AG04449 (cell line): ENCODE measurements at places on chromosomes 6 and 20.

GRCh38 chr6:142833054-142833453 is 111.9 kb downstream of the HIVEP2 start:
- DNase-seq = peak; percentile 86

- no peak for DNase-seq
Observed at GRCh38 chr6:129717277-129717676, 7.3 kb upstream of the ARHGAP18 start.

GRCh38 chr6:159852877-159853276 is 37.9 kb upstream of the MAS1 start:
- DNase-seq = no peak

- DNase-seq = no peak
Observed at GRCh38 chr6:89434954-89435353, 2.0 kb downstream of the ANKRD6 start.

GRCh38 chr20:18314786-18315406 is 26.6 kb downstream of the ZNF133 start:
- DNase-seq = peak; percentile 19

- DNase-seq = no peak
Observed at GRCh38 chr6:110356778-110357177, 1.4 kb downstream of the METTL24 start.

- no peak for DNase-seq
Observed at GRCh38 chr20:17768271-17768670, 68.5 kb downstream of the BANF2 start.

GRCh38 chr20:6238421-6238820 is 115.6 kb upstream of the FERMT1 start:
- no peak for DNase-seq

- DNase-seq = no peak
Observed at GRCh38 chr20:36775196-36775595, 1.6 kb upstream of the DSN1 start.

- no peak for DNase-seq
Observed at GRCh38 chr6:17972978-17973622, 14.3 kb downstream of the KIF13A start.

GRCh38 chr20:50725724-50726005 is 5.7 kb upstream of the PARD6B start:
- no peak for DNase-seq

- no peak for DNase-seq
Observed at GRCh38 chr6:85565736-85566135, 27.9 kb downstream of the SNX14 start.

DNA sequence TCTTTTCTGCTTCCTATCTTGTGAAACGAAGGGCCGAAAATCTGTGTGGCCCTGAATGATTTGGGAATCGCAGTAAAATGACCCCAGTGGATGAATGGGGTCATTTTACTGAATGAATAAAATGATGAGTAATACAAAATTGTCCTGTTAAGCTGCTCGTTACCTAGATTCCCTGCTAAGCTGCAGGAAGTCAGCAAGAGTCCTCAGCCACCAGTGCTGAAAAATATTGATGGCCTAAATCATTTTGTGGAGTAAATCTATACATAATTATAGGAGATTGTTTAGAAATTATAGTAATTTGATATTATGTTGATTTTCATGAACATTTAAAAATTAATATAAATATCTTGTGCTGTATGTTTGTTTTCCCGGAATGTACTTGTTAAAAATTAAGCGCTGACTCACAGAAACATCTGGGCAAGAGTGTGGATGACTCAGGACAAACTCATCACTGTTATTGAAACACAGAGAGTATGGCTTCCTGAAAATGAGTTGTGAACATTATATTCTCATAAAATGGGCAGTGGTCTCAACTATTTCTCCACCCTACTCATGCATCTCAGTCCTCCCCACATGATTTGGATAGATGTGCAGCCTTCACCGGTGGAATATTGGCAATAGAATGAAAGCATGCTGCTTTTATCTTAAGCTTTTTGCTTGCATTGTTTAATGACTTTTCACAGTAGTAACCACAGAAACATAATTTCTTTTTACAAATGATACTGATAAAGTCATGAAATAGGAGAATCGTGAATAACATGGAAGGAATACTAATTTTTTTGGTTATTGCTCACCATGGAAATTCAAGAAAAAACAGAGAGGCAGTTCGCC is 36.2 kb upstream of the RGS17 start:
- DNase-seq = no peak

DNA sequence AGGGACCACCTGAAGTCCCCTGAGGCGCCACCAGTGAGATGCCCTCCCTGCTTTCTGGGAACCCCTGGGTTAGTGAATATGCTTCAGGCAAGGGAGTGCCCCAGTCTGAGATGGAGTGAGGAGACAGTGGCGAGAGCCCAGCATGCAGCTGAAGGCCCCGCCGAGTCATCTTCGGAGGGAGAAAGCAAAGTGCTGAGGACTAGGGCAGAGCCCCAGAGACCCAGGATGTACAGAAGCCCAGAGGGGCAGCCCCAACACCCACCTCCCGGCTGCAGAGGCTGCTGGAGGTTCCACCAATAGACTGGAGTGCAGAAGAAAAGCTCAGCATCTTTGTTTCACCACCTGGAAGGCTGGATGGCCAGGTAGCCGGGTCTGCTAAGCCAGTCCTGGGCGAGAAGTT is 14.1 kb downstream of the ANKRD60 start:
- no peak for DNase-seq
